ENCODE measurements at places on chromosomes 6 and 20. TPM values are rescaled to one million over a fixed set of nuclear protein-coding genes. Genes with fewer than 3 reads are reported as not detected.

The MUCL3 gene
- total RNA-seq: not detected

The BPIFA1 gene
- total RNA-seq: not detected

The FLRT3 gene
- 1.8 TPM for total RNA-seq

The CABLES2 gene
- 2.1 TPM for total RNA-seq

The PRSS35 gene
- 4.7 TPM for total RNA-seq

The OPRL1 gene
- total RNA-seq: 1.1 TPM

The HLA-DOB gene
- total RNA-seq: not detected

The FAXC gene
- 0.81 TPM for total RNA-seq

The SLCO4A1 gene
- 26.0 TPM for total RNA-seq

The BHLHE23 gene
- not detected for total RNA-seq

The ZNF311 gene
- total RNA-seq: 0.27 TPM

The MEI4 gene
- not detected for total RNA-seq

The USP49 gene
- total RNA-seq: 3.3 TPM

The LY6G6C gene
- not detected for total RNA-seq

The PHACTR3 gene
- total RNA-seq: not detected

The SLC4A11 gene
- total RNA-seq: not detected

The ZNF512B gene
- 13.8 TPM for total RNA-seq

The RHAG gene
- not detected for total RNA-seq

The OR2H2 gene
- not detected for total RNA-seq

The ADGRB3 gene
- total RNA-seq: 10.1 TPM

The HMGN3 gene
- 40.0 TPM for total RNA-seq

The VPS16 gene
- total RNA-seq: 24.2 TPM

The AKAP12 gene
- total RNA-seq: 102 TPM
